ENCODE measurements at places on chromosomes 13 and 19.

DNA sequence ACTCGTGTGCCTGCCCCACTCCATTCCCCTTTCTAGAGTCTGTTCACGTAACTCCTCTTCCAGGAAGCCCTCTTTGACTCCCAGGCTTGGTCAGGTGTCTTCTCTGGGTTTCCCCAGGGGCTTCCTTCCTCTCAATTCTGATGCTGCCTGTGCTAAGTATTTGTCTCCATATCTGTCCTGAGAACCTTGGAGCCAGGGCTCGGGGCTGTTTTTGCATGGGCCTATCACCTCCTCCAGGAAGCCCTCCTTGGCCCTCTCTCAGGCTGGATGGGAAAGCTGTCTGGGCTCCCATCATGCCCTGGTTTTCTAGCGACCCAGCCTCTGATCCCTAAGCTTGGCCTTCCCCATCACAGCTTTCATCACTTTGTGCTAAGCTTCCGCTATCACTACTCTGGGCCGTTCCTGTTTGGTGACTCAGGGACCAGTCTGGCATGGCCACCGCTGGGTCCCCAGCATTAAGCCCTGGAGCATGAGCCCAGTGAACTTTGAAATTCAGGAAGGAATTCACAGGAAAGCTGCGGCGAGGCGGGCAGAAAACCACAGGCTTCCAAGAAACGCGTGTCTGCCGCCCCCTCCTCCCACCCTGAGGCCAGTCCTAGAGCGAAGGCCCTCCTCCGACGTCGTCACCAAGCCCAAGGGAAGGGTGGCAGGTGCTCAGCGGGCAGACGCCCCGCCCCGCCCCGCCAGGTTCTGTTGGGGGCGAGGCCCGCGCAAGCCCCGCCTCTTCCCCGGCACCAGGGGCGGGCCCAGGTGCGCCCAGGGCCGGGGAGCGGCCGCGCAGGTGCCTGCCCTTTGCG lies 486 bp upstream of the SPINT2 start:
- DNase-seq = peak; percentile 86

DNA sequence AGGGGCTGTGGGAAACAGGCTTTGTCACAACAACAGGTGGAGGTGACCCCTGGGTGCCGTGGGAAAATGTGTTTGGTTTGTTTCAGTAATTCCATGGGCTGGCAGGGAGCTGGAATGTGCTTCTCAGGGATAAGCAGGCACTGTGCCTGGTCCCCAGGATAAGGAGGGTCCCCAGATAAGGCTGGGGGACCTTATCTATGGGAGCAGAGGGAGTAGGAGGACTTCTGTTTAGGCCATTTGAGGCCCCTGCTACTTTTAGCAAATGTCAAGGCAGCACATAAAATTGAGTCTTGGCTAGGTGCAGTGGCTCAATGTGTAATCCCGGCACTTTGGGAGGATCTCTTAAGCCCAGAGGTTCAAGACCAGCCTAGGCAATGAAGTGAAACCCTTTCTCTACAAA lies 59.5 kb downstream of the KCNC3 start:
- no peak for DNase-seq

DNA sequence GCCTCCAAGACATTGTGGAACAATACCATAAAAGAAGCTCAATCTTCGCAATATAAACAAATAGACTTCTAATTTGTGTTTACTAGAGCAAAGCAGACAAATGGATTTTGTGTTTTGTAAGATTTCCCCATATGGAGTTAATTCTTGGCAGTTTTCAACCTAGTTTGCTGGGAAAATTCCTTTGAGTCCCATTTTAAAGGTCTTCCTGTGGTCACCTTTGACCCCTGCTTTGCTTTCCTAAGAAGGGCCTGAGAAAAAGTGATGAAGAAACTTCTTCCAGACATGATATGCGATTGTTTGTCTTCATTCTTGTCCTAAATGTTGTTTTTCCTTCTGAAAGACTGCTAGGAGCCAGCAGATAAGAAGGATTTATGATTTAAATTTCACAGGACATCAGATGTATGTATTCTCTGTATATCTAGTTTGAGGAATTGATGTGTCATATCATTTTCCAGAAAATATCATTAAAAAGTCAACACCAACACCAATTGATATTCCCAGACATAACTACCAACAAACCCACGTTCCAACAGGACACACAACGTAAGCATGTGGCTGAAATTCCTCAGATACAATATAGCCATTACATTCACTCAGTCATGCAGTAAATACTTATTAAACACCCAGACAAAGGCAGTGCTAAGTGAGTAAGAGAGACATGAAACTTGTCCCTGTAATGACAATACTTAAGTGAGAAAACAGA lies 276.4 kb downstream of the LHFPL6 start:
- no peak for DNase-seq

DNA sequence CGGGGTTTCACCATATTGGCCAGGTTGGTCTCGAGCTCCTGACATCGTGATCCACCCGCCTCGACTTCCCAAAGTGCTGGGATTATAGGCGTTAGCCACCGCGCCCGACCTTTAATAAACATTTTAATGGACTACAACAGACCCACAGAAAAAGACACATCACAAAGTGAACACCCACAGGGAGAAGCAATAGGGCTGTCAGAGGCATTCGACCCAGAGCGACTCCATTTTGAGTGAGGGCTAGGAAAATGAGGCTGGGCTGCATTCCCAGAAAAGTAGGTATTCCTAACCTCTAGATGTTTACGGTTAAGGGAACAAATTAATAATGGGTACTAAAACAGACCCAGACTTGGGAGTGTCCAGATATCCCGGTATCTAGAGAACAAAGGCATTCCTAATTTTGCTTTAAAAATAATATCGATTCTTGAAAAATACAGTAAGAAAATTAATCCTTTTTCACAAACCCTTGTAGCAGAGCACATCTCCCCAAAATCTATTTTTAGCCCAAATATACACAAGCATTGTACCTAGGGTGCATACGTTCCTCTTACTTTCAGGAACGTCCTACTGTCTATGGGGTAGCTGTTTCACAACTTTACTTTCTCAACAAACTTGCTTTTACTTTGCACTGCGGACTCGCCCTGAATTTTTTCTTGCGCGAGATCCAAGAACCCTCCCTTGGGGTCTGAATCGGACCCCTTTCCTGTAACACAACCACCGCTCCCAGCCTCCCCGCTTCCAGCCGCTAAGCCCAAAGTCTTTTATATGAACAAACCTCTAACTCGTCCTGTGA lies 811 bp upstream of the ZNF8 start:
- DNase-seq = peak; percentile 8

- no peak for DNase-seq
Measured at GRCh38 chr13:20465218-20465879, 60.3 kb downstream of the CRYL1 start.

- DNase-seq = no peak
Measured at GRCh38 chr19:35556846-35557538, 6.5 kb downstream of the ATP4A start.

DNA sequence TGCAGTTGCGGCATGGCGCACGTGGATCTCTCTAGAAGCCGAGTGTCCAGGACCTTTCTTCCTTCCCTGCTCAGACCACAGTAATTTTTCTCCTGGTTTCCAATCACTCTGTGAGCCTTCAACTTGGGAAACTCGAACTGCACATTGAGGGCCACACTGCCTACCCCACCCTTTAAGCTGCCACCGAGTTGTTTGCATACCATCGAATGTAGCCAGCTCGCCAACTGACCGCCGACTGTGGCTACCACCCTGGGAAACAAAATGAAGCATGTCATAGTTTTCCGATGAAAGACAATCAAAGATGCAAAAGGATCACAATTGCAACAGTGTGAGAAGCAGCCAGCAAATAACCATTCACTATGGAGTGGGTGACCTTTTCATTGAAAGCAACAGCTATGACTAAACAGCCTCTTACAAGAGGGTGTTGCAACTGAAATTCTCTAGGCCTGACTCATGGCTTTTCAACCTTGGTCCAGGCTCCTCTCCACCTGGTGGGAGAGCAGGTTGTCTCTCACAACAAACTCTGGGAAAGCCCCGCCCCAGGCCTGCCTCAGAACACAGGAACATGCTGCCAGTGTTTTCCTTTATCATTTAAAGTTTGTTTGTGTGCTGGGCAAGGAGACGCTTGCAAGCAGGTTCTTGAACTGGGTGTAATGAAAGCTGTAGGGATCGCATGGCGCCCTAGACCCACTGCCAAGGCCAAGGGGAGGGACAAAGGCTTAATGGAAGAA lies 141.7 kb upstream of the SERP2 start:
- peak; percentile 46 for DNase-seq

- no peak for DNase-seq
Measured at GRCh38 chr13:40790154-40790616, 774 bp downstream of the SLC25A15 start.

DNA sequence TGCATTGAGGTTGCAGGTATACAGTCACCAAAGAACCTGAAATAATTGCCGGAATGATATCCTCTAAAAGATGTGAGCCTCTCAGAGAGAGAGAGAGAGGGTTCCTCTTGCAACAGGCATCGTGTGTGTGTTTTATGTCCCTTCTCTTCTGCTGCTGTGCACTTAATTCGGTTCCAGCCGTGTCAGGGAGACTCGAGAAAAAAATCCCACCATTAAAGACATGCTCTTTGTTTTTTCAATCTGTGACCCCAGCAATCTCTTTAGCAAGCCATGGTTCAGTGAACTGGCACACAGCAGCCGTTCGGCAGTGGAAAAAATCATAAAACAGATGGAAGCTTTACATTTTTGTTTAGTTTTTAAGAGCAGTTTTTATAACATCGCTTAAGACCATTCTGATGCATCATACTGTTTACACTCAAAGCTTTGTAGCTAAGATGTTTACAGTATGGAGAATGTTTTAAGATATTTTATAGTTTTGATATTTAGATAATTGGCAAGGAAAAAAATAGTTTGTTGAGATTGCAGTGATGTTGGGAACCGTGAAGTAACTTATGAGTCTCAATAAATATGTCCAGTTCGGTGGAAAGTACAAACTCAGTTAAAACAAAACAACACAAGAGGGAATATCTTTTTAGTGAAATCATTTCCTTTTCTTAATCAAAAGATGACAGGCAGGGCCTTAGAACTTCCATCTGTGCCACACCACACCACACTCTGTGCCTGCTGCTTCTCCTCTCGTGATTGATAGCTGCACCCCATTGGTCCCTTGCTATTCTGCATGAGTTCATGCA lies 31.2 kb upstream of the ZNF536 start:
- no peak for DNase-seq
